Activated naive CD8-positive, alpha-beta T cell treated with anti-CD3 and anti-CD28 coated beads, Interleukin-2, amount 50 U/mL, for 16 hours (primary cell): ENCODE measurements at places on chromosomes 11 and 22.

- DNase-seq = no peak
Measured at GRCh38 chr11:12381875-12382274, 4.5 kb downstream of the PARVA start.

DNA sequence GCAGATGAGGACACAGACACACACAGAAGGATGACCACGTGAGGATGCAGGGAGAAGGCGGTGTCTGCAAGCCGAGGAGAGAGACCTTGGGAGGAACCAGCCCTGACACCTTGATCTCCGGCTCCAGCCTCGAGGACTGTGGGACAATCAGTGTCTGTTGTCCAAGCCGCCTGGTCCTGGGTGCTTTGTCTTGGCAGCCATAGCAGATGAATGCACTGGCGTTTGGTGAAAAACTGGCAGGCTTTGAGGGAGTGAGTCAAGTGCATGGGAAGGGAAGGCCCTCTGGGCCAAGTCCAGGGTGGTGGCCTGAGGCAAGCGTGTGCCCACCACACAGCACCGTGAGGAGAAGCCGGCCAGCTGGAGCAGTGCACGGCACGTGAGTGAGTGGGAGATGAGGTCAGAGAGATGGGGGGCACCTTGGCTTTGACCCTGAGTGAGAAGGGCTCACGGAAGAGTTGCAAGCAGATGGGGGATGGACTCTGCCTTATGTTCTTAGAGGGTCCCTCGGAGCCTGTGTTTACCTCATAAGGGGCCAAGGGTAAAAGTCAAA, 12.4 kb upstream of the BRSK2 start:
- no peak for DNase-seq

DNA sequence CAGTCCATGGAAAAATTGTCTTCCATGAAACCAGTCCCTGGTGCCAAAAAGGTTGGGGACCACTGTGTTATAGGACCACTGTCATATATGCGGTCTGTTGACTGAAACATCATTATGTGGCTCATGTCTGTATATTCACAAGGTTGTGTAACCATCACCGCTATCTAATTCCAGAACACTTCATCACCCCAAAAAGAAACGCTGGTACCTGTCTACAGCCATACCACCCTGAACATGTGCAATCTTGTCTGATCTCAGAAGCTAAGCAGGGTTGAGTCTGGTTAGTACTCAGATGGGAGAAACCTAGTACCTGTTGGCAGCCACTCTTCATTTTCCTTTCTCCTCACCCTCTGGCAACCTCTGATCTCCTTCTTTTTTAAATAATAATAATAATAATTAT, 12.9 kb upstream of the PIK3IP1 start:
- DNase-seq = no peak

DNA sequence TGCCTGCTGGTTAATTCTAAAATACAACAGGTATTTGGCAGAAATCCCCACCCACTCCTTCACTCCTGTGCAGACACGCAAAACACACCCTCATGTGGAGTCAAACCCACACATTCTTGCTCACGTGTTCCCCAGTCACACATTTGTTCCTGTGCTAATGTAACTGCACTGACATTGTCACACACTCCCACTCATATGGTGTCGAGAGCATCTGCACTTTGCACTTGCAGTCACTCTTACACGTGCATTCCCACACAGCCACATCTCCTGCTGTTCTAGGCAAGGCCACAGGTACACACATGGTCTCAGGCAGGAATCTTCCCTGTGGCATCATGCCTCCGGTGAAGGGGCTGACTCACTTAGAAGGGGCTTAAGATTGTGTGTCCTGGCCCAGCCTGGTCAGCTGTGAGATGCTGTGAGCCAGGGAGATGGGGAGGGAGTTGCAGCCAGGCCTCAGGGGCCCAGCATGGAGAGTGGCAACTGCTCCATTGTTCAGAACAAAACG, 395.0 kb downstream of the TENM4 start:
- no peak for DNase-seq

- no peak for DNase-seq
Measured at GRCh38 chr11:68928136-68928880, 24.6 kb downstream of the IGHMBP2 start.

GRCh38 chr11:71459767-71460320, 6.8 kb downstream of the NADSYN1 start:
- DNase-seq = no peak

GRCh38 chr11:95143106-95143681, 53.5 kb downstream of the ENDOD1 start:
- no peak for DNase-seq

- DNase-seq = no peak
Measured at GRCh38 chr11:70066136-70066520, 12.0 kb upstream of the ANO1 start.

- no peak for DNase-seq
Measured at GRCh38 chr11:68012843-68013610, 2.9 kb downstream of the ALDH3B1 start.

- no peak for DNase-seq
Measured at GRCh38 chr11:10809373-10810160, 841 bp upstream of the EIF4G2 start.

DNA sequence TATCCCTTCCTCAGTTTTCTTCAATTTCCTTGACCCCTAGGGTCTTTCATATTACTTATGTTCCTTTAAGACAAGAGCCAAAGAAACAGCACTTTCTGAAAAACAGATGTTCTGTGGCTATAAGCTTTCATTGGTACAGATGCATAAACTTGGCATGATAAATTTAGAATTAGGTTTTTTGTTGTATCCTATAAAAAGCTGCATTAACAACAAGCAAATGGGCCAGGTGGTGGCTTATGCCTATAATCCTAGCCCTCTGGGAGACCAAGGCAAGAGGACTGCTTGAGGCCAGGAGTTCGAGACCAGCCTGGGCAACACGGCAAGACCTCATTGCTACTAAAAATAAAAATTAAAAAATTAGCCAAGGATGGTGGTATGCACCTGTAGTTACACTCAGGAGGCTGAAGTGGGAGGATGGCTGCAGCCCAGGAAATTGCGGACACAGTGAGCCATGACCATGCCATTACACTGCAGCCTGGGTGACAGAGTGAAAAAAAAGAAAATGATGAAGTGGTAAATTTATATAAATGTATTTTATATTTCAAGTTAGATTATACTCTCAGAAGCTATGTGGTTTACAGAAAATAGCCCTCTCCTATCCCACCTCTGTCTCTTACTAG, 18.3 kb downstream of the KMT5B start:
- DNase-seq = no peak

- no peak for DNase-seq
Measured at GRCh38 chr11:27973851-27974536, 134.0 kb downstream of the KIF18A start.

- no peak for DNase-seq
Measured at GRCh38 chr22:26474682-26475081, 8.9 kb downstream of the HPS4 start.

DNA sequence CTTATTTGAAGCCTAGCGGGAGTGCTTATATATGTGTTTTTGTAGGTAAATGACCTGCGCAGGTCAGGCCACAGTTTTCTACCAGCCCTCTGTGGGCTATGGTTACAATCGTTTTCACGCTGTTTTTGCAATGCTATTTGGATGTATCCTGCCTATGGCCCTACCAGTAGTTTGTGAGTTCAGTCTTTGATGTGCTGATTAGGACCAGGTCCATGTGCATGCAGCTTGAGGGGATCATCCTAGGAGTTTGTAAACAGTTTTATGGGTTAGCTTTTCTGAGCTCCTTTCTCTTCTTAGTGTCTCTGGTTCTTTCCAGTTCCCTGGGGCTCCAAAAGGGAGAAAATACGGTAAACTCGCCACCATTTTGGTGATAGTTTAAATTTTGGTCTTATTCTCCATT, 142.5 kb downstream of the LDLRAD3 start:
- DNase-seq = no peak

DNA sequence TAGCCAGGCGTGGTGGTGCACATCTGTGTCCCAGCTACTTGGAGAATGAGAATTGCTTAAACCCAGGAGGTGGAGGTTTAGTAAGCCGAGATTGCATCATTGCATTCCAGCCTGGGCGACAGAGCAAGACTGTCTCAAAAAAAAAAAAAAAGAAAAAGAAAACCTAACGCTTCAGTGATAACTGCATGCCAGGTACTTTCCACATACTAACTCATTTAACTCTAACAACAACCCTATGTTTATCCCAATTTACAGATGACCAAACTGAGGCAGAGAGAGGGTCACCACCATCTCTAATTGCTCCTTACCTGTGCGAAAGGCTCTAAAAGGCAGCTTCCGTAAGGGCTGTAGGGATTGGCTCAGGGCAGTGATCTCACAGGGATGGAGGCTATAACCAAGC, 11.6 kb downstream of the PISD start:
- no peak for DNase-seq

- DNase-seq = no peak
Measured at GRCh38 chr11:109892321-109892794, 200.8 kb upstream of the ZC3H12C start.

GRCh38 chr11:71186806-71187205, 65.6 kb downstream of the SHANK2 start:
- no peak for DNase-seq

GRCh38 chr11:102453302-102453695, 734 bp upstream of the TMEM123 start:
- DNase-seq = no peak

DNA sequence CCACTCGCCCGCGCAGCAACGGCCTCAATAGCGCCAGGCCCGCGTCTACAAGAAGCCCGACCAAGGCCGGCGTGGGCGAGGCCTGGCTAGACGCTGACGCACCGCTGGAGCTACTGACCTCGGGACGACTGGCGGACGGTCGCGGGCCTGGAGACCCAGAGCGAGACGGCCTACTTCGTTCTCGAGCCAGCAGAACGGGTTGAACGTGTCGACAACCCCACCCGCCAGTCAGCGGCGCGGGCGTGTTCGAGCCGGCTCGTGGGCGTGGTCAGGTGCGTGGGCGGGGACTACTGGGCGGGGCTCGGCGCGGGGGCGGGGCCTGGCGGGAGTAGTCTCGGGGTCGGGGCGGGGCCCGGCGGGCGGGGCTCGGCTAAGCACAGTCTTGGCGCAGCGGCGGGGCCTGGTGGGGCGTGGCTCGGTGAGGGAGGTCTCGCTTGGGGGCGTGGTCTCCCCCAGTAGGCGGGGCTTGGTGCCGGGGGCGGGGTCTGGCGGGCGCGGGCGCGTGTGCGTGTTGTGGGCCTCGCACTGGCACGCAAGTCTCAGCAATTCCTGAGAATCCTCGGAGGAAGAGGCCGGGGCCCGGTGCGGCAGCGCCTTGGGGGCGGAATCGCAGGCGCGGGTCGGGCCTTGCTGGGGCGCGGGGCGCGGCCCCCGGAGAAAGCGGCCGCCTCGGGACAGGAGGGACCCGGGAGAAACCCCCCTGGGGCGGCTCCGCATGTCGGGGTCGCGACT, at the start of gene RNH1:
Gene RNH1, minus strand, starts transcription at position 248 of the 732 bp plus-strand sequence. CDS start 5,080 bp downstream, outside the sequence.
- DNase-seq = peak; percentile 98

- DNase-seq = no peak
Measured at GRCh38 chr11:123578778-123579481, 75.5 kb downstream of the SCN3B start.

DNA sequence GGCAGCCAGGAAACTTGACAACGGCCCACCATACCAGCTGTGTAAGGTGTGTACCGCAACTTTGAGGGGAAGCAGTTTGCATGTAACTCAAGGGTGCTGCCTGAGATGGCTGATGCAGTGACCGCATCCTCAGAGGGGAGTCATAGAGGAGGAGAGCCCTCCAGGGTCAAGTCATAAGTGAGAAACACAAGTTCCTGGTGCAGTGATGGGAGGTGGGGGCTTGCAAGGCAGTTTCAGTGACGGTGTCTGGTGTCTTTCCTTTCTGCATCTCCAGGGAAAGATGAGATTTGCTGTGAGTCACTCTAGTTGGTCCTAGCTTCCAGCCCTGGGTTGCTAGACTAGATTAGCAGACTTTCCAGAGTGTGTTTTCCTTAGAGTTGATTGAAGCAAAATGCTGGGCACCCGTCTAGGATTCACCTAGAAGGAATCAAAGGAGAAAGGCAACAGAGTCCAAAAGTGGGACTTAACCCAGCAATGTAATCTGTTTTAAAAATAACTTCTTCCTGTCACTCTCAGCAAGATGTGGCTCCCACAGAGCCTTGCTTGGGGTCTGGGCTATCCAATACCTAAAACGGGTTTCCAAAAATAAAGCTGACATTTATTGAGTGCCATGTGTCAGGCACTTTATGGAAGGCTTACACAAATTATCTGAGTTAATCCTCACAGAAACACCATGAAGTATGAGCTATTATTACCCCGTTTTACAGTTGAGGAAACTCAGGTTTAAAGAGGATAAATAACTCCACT, 265.4 kb upstream of the PLET1 start:
- DNase-seq = no peak

- no peak for DNase-seq
Measured at GRCh38 chr11:21635394-21636145, 557.3 kb upstream of the ANO5 start.

DNA sequence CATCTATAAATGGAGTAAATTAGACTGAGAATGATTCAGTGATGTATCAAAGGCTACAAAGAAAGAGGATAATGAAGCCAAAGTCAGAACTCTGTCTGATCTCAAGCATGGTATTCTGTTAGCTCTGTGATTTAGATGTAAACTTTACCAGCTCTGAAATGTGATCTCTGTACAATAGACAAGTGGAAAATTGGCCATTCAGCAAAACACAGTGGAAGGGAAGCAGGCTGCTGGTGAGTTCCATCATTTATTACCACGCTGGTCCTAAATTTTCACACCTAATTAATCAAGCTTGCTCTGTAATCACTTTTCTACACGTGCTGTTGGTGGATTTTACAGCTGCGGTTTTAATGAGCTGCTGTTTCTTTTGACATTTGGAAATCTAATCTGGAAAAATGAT, 145.1 kb upstream of the OPCML start:
- DNase-seq = no peak

DNA sequence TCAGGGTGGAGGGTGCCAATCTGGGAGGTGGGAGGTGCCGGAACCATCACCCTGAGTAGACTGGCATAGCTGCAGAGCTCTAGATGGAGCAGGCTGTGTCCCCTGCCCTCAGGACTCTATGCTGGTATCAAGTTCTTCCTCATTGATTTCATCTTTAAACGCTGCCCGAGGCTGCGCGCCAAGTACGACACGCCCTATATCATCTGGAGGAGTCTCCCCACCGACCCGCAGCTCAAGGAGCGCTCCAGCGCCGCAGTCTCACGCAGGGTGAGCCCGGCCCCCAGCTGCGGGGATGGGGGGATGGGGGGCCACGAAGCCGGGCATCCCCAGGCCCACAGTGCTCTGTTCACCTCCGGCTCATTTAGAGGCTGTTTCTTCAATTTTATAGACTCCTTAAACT, 52.5 kb downstream of the GRAMD4 start:
- no peak for DNase-seq

DNA sequence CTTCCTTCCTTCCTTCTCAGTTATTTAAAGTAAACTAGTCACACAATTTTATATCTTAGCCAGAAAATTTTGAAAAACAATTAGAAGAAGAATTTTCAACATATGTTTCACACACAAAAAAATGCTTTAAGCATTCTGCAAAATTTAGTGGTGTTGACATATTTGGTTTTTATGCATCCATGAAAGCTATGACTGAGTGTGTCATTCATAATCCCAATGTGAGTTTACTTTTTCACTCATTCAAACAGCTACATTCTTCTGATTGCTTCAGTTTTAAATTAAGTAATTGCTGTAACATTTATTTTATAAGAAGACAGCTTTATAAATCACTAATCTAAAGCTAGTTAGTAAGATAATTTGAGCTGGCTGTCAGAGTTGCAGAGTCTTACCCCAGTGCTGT, 453.5 kb downstream of the LRRC4C start:
- DNase-seq = no peak
